Endodermal cell (in vitro differentiated cells): ENCODE measurements at places on chromosomes 5 and 9. TPM values are rescaled to one million over a fixed set of nuclear protein-coding genes. Genes with fewer than 3 reads are reported as not detected.

The AQP7 gene
- total RNA-seq, result not detected in 2 replicates

The CKMT2 gene
- total RNA-seq, result 0.88 to 2.1 TPM (median 0.96 TPM) in 3 replicates

GRCh38 chr5:112800891-112801290 lies 60.2 kb upstream of the SRP19 start:
- peaks cover 3% of the 10 kb centered on the region for H3K4me1 ChIP-seq
- no peaks in the 10 kb centered on the region for H3K27me3 ChIP-seq
- peaks cover 92% of the 10 kb centered on the region for H3K36me3 ChIP-seq
- H3K27ac ChIP-seq, result no peak overlapping the region
- no peak overlapping the region for H3K4me3 ChIP-seq

DNA sequence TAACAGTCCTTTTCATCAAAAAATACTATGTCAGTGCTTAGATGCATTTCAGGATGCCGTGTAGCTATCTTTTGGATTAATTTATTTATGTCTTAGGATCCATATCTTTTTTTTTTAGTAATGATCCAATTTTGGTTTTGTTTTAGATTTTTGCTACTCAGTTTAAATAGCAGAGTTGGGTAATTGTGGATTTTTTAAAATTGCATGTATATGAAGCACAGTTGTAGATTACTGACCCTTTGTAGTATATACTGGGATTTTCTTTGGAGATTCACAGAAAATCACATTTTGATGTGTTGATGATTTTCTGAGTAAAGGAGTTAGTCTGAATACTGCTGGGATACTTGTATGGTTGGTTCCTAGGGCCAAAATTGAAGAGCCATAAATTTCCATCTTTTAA lies 111.8 kb downstream of the NIPBL start:
- no peaks in the 10 kb centered on the region for H3K27me3 ChIP-seq
- no peaks in the 10 kb centered on the region for H3K4me1 ChIP-seq
- DNase-seq, result no peak
- H3K27ac ChIP-seq, result no peak overlapping the region
- no peak overlapping the region for H3K4me3 ChIP-seq

- no peak overlapping the region for H3K27ac ChIP-seq
- H3K36me3 ChIP-seq, result no peaks in the 10 kb centered on the region
- H3K4me3 ChIP-seq, result no peak overlapping the region
- DNase-seq, result no peak
These were observed 75.6 kb downstream of the EHMT1 start for GRCh38 chr9:137694236-137694959.

DNA sequence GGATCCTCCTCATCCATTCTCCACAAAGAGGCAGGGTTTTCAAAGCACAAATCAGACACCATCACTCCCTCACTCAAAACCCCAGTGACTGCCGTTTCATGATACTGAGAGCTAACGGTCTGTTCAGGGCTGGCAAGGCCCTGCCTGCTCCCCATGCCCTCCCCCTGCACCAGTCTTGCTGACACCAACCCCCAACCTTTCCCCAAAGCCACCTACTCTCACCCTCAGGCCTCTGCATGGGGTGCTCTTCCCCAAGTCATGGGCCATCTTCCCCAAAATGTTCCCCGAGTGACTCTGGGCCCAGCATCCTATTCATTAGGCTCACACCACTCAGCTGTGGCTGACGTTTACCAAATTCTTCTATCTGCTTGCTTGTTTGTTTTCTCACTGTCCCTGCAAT lies 21.7 kb upstream of the OLFM1 start:
- H3K4me1 ChIP-seq, result no peaks in the 10 kb centered on the region
- no peaks in the 10 kb centered on the region for H3K27me3 ChIP-seq
- H3K36me3 ChIP-seq, result no peaks in the 10 kb centered on the region
- no peak overlapping the region for H3K4me3 ChIP-seq
- peak; percentile 12 for DNase-seq

DNA sequence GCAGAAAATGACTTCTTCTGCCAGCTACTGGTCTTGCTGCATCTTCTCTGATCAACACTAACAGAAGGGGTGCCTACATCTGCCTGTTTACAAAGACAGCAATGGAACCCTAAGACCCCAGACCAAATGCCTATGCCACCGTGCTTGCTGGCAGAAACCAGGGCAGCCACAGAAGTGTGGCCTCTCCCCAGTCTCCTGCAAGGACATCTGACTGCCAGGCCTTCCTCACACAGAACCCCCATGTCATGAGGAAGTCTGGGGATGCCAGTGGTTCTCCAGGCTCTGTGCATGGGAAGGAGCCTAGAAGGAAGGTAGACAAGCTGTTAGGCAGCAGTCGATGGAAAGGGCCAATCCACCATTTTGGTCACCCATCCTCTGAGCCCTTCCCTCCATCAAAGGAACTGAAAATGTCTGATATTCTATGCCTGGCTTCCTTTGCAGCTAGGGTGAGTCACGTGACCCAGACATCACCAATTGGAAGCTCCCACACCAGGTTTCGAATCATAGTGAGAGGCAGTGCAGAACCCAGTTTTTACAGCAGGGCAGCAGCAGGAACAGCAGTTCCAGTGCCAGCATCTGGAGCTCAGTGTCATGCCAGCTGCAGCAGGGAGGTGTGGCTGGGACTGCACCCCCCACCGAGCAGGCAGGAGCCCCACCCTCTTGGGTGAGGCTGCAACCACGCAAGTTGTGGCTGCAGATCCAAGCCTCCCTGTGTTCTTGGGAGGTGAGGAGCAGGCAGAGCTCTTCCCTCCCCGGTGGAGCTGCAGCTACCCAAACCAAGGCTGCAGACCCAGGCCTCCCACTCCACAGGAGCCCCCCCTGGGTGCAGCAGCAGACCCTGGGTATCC lies 123.4 kb downstream of the OLFM1 start:
- H3K36me3 ChIP-seq, result no peaks in the 10 kb centered on the region
- H3K4me1 ChIP-seq, result no peaks in the 10 kb centered on the region
- DNase-seq, result no peak
- H3K27ac ChIP-seq, result no peak overlapping the region
- H3K27me3 ChIP-seq, result no peaks in the 10 kb centered on the region

- no peaks in the 10 kb centered on the region for H3K4me1 ChIP-seq
- H3K4me3 ChIP-seq, result no peak overlapping the region
- no peak for DNase-seq
These were observed 178.3 kb downstream of the MRPS30 start for GRCh38 chr5:44987026-44987425.

- H3K4me3 ChIP-seq, result no peak overlapping the region
- no peaks in the 10 kb centered on the region for H3K36me3 ChIP-seq
- no peak for DNase-seq
- H3K4me1 ChIP-seq, result no peaks in the 10 kb centered on the region
- H3K27ac ChIP-seq, result no peak overlapping the region
- H3K27me3 ChIP-seq, result no peaks in the 10 kb centered on the region
These were observed 731.5 kb downstream of the TLE1 start for GRCh38 chr9:80957801-80958200.
